ENCODE measurements at places on chromosomes 6 and 20.

DNA sequence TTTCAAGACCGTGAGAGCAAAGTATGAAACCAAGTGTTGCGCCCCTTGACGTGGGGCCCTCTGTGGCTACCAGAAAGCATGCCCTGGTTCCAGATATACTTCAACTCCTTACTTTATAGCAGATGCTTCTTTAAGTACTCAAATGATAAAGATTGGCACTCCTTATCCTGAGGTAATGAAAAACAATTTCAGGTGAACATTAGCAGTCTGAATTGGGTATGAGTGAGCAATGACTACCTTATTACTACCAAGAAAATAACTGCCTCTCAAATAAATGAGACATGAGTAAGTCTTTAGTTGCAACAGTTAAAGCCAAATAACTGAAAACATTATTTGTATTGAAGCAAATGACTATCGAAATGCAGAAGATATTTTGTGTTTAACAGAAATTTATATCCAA lies 408.7 kb downstream of the MMUT start:
- DNase-seq: peak; percentile 27

- DNase-seq: peak; percentile 93
Measured at GRCh38 chr6:32195902-32196681, 3.6 kb upstream of the GPSM3 start.

- DNase-seq: no peak
Measured at GRCh38 chr20:5077761-5078387, 41.9 kb downstream of the PCNA start.

DNA sequence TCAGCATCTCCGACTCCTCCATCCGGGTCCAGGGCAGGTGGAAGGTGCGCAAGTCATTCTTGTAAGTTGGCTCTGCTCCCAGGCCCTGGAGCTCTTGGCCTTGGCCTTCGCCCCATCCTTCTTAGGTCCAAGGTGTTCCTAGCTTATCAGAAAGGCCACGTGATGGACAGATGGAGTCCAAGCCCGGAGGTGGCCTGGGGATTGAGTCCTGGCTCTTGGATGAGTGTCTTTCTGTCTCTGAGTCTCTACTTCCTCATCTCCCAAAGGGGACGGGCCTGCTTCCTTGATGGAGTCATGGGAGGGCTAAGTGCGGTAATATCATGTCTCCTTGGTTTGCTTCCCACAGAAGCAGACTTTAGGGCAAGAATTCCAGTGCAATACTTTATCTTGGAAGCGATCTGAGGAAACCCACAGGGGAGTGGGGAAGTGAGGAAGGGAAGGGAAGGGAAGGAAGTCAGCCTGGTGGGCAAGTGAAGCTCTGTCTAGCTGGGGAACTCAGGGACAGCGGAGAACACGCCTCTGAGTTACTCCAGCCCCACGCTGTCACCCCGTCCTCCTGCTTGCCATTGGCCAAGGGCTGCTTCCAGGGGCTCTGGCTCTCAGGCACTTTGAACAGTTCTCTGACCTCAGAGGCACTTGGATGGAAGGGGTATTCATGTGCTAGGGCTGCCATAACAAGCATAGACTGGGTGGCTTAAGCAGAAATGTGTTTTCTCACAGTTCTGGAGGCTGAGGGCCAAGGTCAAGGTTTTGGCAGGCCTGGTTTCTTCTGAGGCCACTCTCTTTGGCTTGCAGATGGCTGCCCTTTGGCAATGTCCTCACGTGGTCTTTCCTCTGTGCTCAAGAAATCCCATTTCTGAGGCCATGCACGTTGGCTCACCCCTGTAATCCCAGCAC lies 4.8 kb downstream of the LBP start:
- no peak for DNase-seq

GRCh38 chr6:14309951-14310445 lies 192.4 kb downstream of the CD83 start:
- no peak for DNase-seq

- DNase-seq: no peak
Measured at GRCh38 chr20:21796059-21796458, 90.6 kb downstream of the PAX1 start.

DNA sequence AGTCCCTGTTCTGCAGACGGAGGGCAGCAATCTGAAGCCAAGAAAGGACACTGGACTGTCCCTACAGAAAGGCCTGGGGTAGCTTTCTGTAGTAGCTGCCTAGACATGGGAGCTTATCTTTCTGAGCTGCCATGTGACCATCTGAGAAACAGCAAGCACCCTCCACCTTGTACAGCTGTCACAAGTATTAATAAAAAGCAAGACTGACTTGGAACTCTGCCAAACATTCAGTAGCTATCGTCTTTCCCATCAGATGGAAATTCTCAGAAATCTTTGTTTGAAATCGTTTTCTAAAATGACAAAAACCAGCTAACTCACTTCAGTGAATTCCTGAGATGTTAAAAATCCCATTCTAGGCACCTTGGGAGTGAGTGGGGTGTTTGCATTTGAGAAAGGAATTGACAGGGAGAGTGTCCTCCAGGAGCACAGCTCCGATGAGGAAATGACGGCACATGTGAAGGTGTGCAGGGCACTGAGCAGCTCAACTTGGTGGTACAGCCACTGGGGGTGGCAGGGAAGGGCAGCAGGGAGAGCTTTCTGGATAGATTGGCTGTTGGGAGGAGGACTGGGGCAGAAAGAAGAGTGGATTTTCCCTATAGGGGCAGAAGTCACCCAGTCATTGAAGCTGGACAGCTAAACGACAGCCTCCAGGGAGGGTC lies 24.5 kb downstream of the ACSS1 start:
- DNase-seq: no peak
